ENCODE measurements at places on chromosomes 2 and 18.
A peak's percentile ranks its signal among the peaks of the same experiment; 100 is the strongest.

DNA sequence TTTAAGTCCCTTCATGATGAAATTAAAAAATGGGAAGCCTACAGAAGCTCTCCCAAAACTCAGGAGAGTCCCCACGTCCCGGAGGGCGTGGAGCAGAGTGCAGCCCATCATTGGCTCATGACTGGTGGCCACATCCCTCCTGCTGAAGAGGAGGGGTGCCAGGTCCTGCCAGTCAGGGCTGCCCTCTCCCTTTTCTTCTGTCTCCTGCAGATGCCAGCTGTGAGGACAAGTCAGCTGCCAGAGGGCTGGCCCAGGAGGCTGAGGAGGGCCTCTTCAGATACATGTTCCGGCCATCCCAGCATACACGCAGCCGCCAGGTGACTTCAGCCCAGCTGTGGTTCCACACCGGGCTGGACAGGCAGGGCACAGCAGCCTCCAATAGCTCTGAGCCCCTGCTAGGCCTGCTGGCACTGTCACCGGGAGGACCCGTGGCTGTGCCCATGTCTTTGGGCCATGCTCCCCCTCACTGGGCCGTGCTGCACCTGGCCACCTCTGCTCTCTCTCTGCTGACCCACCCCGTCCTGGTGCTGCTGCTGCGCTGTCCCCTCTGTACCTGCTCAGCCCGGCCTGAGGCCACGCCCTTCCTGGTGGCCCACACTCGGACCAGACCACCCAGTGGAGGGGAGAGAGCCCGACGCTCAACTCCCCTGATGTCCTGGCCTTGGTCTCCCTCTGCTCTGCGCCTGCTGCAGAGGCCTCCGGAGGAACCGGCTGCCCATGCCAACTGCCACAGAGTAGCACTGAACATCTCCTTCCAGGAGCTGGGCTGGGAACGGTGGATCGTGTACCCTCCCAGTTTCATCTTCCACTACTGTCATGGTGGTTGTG lies 2.6 kb downstream of the INHA start:
- ATAC-seq, result no peak

DNA sequence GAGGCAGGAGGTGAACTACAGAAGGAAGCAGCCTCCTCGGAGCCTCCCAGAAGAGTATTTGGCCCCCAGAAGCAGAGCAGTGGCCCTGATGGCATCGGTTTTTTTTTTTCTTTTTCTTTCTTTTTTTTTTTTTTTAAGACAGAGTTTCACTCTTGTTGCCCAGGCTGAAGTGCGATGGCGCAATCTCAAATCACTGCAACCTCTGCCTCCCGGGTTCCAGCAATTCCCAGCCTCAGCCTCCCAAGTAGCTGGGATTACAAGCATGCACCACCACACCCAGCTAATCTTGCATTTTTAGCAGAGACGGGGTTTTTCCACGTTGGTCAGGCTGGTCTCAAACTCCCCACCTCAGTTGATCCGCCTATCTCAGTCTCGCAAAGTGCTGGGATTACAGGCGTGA lies 34.8 kb upstream of the NCKAP5 start:
- ATAC-seq, result no peak

- ATAC-seq, result no peak
Measured at GRCh38 chr2:73253901-73254300, 19.8 kb downstream of the CCT7 start.

- no peak for ATAC-seq
Measured at GRCh38 chr2:234304950-234305349, 191.9 kb downstream of the ARL4C start.

DNA sequence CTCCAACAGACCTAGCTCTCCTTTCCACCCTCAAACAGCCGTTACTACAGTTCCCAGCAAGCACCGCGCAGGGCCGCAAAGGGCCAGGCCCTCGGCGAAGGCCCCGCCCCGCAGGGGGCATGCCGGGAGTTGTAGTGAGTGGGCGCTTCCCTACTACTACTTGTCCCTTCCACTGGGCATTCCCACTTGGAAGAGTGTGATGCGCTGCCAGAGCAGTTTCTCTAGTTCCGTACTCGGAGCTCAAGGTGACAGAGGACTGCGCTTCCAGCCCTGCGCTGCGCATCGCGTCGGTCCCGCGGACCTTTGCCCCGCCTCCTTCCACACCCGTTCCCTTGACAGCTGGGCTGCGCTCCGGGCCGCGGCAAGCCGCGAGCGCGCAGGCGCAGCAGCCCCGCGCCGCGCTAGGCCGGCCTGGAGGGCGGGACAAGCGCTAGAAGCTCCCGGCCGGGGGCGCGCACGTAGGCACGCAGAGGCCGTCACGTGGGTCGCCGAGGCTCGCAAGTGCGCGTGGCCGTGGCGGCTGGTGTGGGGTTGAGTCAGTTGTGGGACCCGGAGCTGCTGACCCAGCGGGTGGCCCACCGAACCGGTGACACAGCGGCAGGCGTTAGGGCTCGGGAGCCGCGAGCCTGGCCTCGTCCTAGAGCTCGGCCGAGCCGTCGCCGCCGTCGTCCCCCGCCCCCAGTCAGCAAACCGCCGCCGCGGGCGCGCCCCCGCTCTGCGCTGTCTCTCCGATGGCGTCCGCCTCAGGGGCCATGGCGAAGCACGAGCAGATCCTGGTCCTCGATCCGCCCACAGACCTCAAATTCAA lies at the start of gene VAPA:
Gene VAPA (plus strand): TSS at position 491 of the 808 bp plus-strand sequence. CDS start 241 bp downstream, at position 732.
- ATAC-seq, result peak; percentile 94

- no peak for ATAC-seq
Measured at GRCh38 chr2:80830891-80831290, 526.3 kb upstream of the LRRTM1 start.

GRCh38 chr18:41395695-41396094 lies 559.3 kb upstream of the PIK3C3 start:
- no peak for ATAC-seq

GRCh38 chr2:80364524-80365212 lies 60.1 kb upstream of the LRRTM1 start:
- ATAC-seq, result no peak

DNA sequence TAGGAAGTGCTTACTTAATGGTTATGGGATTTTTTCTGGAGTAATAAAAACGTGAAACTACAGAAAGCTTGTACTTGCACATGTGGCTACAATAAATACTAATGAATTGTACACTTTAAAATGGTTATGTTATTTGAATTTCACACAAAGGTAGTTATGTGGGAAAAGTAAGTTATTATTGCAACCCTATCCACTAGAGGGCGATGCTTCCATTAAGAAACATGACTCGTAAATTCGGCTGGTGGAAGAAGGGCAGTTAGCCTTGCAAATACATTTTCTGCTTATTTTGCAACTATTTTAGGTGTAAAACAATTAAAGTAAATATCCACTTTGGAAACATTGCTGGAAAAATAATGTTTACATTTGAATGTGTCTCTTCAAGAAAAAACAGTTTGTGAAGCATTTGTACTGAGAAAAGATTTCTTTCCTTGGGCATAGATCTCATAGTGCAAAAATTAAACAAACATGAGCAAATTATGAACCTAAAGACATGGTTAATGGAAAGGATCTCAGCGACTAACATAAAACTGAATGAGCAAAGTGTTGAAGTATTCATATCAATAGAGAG lies 68.1 kb upstream of the CSRNP3 start:
- no peak for ATAC-seq

DNA sequence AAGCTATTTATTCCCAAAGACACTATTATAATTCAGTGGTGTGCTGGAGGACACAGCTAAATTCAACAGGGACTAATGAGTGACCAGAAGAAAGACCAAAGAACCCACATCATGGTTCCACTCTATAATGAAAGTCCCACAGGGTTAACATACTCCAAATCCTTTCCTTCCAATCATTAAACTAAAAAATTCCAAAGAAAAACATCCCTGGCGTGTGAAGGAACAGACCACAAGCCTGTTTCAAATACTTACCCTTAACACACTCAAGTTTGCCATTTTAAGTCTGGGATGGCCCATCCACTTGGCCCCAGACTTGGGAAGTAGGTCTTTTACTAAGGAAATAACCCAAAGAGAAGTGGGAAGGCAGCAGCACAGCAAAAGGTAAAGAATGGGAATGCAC lies 150.1 kb upstream of the CCDC150 start:
- no peak for ATAC-seq

DNA sequence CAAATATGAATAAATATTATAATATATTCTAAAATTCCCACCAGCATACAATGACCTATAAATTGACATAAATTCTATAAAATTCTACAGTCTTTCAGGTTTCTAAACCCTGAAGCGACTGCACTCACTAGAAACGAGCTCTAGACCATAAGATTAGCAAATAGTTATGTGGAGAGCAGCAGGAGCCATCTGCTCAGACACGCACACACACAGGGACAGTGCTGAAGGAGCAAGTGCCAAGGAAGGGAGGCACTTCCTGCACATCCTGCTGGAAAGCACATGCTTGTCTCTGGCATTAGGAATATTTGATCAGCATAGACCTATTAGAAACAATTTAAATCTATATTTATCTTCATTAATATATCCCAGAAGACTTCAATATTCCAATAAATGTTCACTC lies 713.9 kb upstream of the CDH2 start:
- no peak for ATAC-seq

DNA sequence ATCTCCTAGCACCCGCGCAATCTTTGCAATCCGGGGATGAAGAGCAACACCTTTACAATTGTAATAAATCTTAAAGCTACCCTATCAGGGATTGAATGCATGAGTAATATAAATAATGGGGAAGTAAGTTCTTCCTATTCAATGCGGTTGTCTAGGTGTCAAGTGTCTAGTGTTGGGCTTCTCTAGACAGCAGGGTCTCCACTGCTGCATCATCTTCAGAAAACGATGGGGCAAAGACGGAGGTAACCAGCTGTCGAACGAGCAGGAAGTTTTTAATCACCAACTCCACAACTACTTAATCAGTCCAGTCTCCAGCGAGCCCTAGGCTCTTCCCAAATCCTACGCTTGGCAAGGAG lies 573 bp downstream of the STAM2 start:
- ATAC-seq, result peak; percentile 58

DNA sequence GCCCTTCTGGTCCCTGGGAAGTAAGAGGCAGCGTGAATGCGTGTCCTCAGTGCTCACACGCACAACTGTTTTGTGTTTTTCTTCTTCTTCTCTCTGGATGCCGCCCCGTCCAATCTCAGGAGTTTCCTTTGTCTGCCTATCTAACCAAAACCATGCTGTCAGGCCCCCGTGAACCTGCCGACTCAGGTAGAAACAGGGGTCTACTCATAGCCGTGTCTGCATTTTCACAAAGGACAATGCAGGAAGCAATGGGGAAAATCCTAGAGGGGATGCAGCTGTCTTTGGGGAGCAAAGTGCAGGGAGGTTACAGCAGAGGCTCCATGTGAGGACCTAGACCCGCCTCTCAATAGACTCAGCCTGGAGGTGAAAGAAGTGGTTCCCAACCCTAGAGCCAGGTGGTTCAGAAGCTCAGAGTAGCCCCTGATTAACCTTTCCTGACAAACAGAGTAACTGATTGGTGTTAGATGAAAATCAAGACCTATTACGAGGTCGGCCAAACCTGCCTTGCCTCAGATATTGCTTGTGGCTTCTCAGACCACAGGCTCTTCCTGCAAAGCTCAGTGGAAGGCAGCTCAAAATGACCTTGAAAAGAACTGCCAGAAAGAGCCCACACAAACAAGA lies 49.3 kb downstream of the CD226 start:
- ATAC-seq, result peak; percentile 37

DNA sequence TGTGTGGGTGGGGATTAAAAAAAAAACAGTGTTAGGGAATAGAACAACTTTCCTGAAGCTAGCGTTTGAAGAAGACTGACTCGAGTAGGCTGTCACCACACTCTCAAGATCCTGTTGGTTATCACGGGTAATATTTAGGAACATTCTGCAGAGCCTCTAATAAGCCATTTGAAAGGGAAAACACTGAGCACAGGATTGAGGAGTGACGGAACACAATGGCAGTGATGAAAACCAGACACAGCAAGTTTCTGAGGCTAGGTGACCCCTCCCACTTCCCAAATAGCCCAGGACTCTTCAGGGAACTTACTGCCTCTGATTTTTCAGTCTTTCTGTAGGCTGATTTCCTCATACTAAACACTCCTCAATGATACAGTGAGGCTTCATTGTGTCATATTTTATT lies 88.2 kb upstream of the TMEM200C start:
- ATAC-seq, result no peak

GRCh38 chr2:227376656-227377396 lies 2.3 kb downstream of the TM4SF20 start:
- ATAC-seq, result no peak

- no peak for ATAC-seq
Measured at GRCh38 chr2:132877923-132878322, 207.9 kb upstream of the LYPD1 start.

DNA sequence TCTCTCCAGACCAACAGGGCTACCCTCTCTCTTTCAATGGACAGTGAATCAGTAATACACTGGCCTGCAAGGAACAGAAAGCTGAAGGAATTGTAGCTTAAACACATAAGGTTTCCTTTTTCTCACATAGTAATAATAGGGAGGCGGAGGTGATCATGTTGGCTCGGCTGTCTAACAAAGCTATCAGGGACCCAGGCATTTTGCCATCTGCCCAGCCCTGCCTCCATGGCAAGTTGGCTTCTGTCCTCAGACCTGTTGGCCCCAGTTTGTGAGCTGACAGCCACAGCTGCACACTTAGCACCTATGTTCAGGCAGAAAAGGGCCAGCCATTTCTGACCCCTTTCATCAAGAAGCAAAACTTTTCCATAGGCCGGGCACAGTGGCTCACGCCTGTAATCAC lies 2.0 kb upstream of the CHRNG start:
- no peak for ATAC-seq

DNA sequence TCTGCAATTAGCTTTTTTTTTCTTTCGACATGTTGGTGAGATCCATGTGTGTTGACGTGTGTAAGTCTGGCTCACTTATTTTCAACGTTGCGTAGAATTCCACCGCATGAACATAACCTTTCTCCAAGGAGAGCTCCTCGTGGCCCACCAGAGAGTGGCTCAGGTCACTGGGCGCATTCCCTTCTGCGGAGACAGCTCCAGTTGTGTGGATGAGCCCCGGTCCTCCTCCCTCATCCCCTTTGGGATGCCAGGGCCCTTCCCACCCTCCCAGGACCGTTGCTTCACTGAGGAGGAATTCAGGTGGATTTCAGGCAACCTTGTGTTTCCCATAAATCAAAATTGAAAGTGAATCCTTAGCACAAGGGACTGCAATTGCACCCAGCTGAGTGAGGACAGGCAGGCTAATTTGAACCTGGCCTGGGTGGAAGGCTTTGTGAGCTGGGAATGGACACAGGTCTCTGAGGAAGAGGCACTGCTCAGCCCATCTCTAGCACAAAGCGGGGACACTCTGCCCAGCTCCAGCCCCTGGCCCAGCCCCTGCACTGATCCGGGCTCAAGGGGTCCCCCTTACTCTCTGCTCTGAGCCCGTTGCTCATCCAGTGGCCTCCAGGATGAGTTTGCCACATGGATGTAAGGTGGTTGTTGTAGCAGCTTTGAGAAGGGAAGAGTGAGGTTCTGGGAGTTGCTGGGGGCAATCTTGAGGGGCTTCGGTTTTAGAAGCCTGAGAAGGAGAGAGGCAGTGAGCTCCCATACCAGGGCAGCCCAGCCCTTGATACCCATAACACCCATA lies 57.8 kb upstream of the HAAO start:
- ATAC-seq, result no peak

DNA sequence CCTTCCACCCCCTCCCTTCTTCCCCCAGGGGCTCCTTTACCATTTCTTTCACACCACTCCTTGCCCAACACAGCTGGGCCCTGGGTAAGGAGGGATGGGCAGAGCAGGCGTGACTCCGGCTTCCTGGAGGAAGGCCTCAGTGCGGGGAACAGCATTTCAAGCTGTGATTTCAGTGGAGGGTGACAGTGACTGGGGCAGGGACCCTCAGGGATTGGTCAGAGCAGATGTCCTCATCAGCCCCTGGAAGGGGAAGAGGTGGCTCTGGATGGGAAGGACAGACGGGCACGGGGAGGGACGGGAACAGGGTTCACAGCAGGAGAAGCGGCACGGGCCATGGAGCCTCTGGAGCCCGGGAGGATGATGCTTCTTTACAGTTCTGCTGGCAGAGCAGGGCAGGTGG lies 130.8 kb upstream of the TWIST2 start:
- ATAC-seq, result no peak

Data from stimulated activated memory B cell treated with anti-CD40 and anti-IgM and Interleukin-4, amounts not matched to agents 10 μg/mL and 1 μg/mL and 100 μg/mL, for 72 hours (primary cell).